ENCODE measurements at places on chromosomes 7 and 10. TPM values are rescaled to one million over a fixed set of nuclear protein-coding genes. Genes with fewer than 3 reads are reported as not detected.

GRCh38 chr7:117173035-117173770 is 149.7 kb downstream of the WNT2 start:
- no peak overlapping the region for H3K4me3 ChIP-seq
- H3K27ac ChIP-seq: no peak overlapping the region
- H3K4me1 ChIP-seq: peaks cover 3% of the 10 kb centered on the region
- DNase-seq: no peak
- no peaks in the 10 kb centered on the region for H3K27me3 ChIP-seq
- H3K36me3 ChIP-seq: no peaks in the 10 kb centered on the region

PPP1R17 gene
- total RNA-seq: not detected

SLC39A12 gene
- total RNA-seq: not detected

NUDCD3 gene
- total RNA-seq: 57.3 TPM

DNA sequence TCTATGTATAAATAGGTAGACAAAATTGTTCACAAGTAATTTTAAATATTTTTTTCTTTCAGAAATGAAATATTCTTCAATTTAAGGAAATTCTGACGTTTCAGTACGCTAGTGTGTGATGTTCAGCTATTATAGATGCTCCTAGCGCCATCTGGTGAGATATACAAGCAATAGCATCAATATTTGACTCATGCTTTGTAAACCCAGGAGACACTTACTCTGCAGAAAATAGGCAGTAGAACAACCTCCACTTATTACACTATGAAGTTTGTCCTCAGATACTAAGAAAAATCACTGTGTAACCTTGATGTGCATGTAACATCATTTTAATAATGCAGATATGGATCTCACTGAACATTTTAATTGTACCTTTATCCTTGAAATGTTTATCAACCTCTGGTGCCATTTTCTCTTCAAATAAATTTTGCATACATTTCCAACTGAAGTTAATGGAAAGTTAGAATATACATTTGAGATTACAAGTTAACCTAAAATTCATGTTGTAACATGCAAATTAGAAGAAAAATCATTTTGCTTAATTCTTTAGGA is 151.5 kb upstream of the FAM3C start:
- H3K4me1 ChIP-seq: no peaks in the 10 kb centered on the region
- H3K4me3 ChIP-seq: no peak overlapping the region
- H3K27ac ChIP-seq: no peak overlapping the region
- DNase-seq: no peak
- H3K27me3 ChIP-seq: no peaks in the 10 kb centered on the region
- H3K36me3 ChIP-seq: no peaks in the 10 kb centered on the region

DNA sequence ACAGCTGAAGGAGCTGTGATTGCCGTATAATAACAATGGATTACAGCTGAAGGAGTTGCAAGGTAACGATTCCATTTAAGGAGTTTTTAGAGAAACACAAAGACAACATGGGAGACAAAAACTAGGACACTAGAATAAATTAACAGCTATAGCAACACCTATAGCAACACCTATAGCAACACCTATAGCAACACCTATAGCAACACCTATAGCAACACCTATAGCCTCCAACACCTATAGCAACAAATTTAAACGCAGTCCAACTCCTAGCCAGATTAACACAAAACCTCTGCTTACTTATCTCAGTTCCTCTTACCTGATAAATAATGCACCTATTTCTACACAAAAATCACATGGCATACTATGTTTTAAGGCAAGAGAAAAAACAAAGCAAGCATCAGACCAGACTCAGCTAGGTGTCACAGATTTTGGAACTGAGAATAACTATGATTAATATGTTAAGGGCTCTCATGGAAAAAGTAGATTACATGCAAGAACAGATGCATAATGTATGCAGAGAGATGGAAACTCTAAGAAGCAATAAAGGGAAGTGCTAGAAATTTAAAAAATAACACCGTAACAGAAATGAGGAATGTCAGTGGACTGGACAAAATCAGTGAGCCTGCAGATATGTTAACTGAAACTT is 55.7 kb upstream of the SRPK2 start:
- H3K4me3 ChIP-seq: no peak overlapping the region
- no peak overlapping the region for H3K27ac ChIP-seq
- no peaks in the 10 kb centered on the region for H3K4me1 ChIP-seq
- no peak for DNase-seq
- no peaks in the 10 kb centered on the region for H3K27me3 ChIP-seq

GRCh38 chr7:130982160-130982638 is 248.2 kb upstream of the KLF14 start:
- no peak overlapping the region for H3K27ac ChIP-seq
- peaks cover 24% of the 10 kb centered on the region for H3K36me3 ChIP-seq
- no peak overlapping the region for H3K4me3 ChIP-seq
- DNase-seq: no peak

DNA sequence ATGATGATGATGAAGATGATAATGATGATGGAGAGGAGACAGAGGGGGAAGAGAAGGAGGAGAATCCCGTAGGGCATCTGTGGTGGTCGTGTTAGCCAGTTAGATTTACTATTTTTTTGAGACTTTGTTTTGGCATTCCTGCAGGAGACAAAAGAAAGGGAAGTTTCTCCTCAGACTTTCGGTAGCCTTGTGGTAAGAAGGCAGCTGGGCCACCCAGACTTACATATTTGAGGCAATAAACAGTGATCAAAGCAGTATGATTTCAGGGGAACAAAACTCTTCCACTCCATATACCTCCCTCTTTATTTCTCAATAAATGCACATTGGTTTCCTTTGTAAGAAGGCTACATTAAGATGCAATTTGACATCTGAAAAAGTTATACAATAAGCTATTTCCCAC is 32.4 kb upstream of the BICC1 start:
- H3K27me3 ChIP-seq: no peaks in the 10 kb centered on the region
- H3K36me3 ChIP-seq: no peaks in the 10 kb centered on the region
- H3K4me1 ChIP-seq: no peaks in the 10 kb centered on the region
- H3K27ac ChIP-seq: no peak overlapping the region
- no peak for DNase-seq

DNA sequence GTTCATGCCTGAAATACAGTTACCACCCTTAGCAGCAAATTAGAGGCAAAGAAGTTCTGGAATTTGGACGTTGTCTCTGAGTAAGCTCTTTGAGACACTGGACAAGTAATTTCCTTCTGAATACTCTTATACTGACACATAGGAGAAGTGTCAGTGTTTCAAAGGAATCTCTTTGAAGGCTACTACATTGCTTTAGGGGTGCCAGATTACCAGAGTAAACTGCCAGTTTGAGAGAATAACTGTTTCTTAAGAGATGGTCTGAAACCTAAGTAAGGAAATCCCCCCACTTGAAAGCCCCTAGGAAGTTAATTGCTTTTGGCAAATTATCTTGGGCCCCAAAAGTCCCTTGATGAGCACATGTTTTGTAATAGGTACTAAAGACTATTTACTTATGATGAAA is 3.4 kb downstream of the FAS start:
- no peaks in the 10 kb centered on the region for H3K36me3 ChIP-seq
- peak overlapping the region; percentile 19 for H3K27ac ChIP-seq
- no peaks in the 10 kb centered on the region for H3K4me1 ChIP-seq
- no peaks in the 10 kb centered on the region for H3K27me3 ChIP-seq
- DNase-seq: no peak

AMZ1 gene
- total RNA-seq: 0.87 TPM

DNA sequence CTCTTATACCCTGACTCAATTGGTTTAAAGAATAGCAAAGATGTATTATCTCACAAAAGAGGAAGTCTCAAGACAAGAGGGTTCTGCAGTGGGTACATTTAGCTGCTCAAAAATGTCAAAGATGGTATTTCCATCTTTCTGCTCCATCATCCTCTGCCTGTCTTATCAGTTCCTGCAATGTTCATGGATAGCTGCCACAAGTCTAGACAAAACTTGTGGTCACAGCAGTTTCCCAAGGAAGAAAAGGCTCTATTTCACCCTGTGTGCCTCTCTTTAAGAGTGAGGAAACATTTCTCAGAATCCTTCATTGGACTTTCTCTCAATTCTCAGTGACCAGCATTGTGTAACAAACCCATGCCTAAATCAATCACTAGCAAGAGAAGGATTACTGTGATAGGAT is 634.2 kb upstream of the AUTS2 start:
- H3K27ac ChIP-seq: no peak overlapping the region
- no peaks in the 10 kb centered on the region for H3K36me3 ChIP-seq
- H3K4me1 ChIP-seq: no peaks in the 10 kb centered on the region
- no peak for DNase-seq
- no peaks in the 10 kb centered on the region for H3K27me3 ChIP-seq

GRCh38 chr10:100128951-100129350 is 47.3 kb upstream of the CPN1 start:
- H3K27me3 ChIP-seq: peaks cover 7% of the 10 kb centered on the region
- DNase-seq: no peak
- no peaks in the 10 kb centered on the region for H3K4me1 ChIP-seq
- no peak overlapping the region for H3K4me3 ChIP-seq
- H3K27ac ChIP-seq: no peak overlapping the region
- H3K36me3 ChIP-seq: no peaks in the 10 kb centered on the region

DNA sequence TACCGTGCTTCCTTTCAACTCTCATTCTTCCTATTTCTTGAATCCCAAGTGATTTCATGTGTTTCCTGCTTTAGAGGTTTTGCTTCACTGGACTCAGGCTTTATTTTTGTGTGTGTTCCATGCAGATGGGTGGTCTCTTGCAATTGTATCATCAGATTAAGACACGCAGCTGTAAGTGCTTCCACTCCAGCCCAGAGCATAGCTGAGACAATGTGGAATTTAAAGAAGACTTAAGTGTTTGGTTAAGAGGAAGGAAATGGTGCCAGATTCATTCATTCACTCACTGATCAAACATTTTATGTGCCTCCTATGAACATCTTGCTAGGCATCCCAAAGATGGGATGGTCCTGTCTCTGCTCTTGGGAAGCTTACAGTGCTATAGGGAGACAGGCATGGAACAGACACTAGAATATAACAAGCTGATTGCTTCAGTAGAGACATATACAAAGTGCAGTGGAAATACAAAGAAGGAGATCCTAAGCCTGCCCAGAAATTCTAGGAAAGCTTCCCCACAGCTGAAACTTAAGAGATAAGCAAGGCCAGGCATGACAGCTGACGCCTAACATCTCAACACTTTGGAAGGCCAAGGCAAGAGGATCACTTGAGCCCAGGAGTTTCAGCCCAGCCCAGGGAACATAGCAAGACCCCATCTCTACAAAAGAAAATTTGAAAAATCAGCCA is 46.1 kb upstream of the LRRC17 start:
- no peak overlapping the region for H3K4me3 ChIP-seq
- no peaks in the 10 kb centered on the region for H3K27me3 ChIP-seq
- no peak overlapping the region for H3K27ac ChIP-seq
- no peaks in the 10 kb centered on the region for H3K36me3 ChIP-seq
- H3K4me1 ChIP-seq: no peaks in the 10 kb centered on the region

THSD7A gene
- total RNA-seq: 11.4 TPM

GRCh38 chr10:88725798-88726197 is 19.7 kb downstream of the LIPK start:
- no peaks in the 10 kb centered on the region for H3K4me1 ChIP-seq
- DNase-seq: no peak
- no peaks in the 10 kb centered on the region for H3K27me3 ChIP-seq
- H3K27ac ChIP-seq: no peak overlapping the region

- no peak overlapping the region for H3K27ac ChIP-seq
- H3K36me3 ChIP-seq: no peaks in the 10 kb centered on the region
- DNase-seq: no peak
- H3K4me1 ChIP-seq: no peaks in the 10 kb centered on the region
- no peak overlapping the region for H3K4me3 ChIP-seq
These were observed 1214.4 kb upstream of the C7orf33 start for GRCh38 chr7:147376192-147376591.

DNA sequence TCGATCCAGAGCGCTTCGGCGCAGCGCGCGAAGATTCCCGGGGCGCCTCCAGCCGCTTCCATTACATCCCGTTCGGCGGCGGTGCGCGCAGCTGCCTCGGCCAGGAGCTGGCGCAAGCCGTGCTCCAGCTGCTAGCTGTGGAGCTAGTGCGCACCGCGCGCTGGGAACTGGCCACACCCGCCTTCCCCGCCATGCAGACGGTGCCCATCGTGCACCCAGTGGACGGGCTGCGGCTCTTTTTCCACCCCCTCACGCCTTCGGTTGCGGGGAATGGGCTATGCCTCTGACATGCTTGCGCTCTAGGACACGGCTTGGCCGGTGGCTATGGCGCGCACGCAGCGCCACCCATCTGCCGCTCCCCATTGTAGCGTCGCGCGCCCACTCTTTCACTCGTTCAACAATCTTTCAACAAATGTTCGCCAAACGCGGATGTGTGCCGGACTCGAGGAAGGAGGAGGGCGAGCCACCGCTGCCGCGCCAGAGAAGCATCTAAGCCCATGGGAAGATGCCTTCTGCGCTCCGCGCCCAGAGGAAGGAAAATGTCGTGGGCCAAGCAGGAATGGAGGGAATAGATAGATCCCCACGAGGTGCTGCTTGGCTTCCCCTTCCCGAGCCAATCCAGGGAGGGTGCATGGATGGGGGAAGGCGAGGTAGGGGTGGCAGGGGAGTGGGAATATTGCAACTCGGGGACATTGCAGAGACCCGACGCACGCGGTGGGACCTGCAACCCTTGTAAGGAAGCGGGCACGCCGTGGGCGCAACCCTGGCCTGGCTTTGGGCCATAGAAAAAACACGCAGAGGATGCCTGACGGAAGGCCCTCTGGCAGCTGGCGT is 5.1 kb upstream of the CYP26A1 start:
- H3K4me1 ChIP-seq: peaks cover 21% of the 10 kb centered on the region
- no peak overlapping the region for H3K27ac ChIP-seq
- DNase-seq: no peak
- H3K4me3 ChIP-seq: no peak overlapping the region

DNA sequence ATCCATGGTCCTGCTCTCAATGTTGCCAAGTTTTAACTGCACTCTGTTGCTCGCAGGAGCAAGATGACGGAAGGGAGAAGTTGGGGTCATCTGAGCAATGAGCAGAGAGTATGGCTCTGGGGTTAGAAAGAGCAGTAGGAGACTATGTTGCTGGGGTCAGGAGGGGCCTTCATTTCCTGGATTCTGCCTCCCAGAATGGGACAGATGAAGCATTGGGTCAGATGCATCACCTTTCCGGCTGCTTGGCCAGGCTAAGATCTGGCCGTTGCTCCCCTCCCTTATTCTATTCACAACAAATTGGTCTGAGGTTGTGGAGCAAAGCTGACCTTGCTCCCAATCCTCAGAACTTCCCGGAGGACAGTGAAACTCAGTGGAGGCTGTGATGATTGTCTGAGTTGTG is 22.4 kb downstream of the STMP1 start:
- no peaks in the 10 kb centered on the region for H3K27me3 ChIP-seq

GDF2 gene
- total RNA-seq: not detected

GRCh38 chr7:132740176-132740575 is 163.9 kb upstream of the PLXNA4 start:
- no peak overlapping the region for H3K27ac ChIP-seq
- no peaks in the 10 kb centered on the region for H3K4me1 ChIP-seq
- DNase-seq: no peak
- H3K27me3 ChIP-seq: no peaks in the 10 kb centered on the region
- H3K4me3 ChIP-seq: no peak overlapping the region

- H3K27me3 ChIP-seq: no peaks in the 10 kb centered on the region
- no peaks in the 10 kb centered on the region for H3K36me3 ChIP-seq
- H3K27ac ChIP-seq: no peak overlapping the region
- DNase-seq: peak; percentile 41
- H3K4me1 ChIP-seq: no peaks in the 10 kb centered on the region
These were observed 610.4 kb downstream of the IPMK start for GRCh38 chr10:57657164-57657765.

Data from tibial nerve (tissue), 4 donors.